ENCODE measurements at places on chromosomes 13 and 19.

- DNase-seq: no peak
These were observed 12.3 kb downstream of the KDELR1 start for GRCh38 chr19:48379058-48379457.

DNA sequence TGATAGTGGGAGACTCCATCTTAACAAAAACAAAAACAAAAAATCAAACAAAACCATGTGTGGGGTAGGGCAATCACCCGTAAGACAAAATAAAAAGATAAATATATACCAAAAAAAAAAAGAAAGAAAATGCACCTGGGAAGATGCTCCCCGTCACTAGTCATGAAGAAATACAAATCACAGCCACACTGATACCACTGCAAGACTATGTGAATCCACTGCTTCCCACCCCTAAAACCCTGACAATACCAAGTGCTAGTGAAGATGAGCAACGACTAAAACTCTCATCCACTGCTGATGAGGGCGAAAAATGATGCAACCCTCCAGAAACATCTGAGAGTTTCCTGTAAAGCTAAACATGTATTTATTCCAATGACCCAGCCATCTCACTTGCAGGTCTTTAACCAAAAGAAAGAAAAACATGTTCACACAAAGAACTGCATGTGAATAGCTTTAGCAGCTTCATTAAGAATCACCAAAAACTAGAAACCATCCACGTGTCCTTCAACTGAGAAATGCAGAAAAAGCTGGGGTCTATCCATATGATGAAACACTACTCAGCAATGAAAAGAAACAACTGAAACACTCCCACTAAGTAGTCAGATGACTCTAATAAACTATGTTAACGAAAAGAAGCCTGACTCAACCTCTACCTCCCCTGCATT, 31.7 kb downstream of the BRD4 start:
- no peak for DNase-seq

DNA sequence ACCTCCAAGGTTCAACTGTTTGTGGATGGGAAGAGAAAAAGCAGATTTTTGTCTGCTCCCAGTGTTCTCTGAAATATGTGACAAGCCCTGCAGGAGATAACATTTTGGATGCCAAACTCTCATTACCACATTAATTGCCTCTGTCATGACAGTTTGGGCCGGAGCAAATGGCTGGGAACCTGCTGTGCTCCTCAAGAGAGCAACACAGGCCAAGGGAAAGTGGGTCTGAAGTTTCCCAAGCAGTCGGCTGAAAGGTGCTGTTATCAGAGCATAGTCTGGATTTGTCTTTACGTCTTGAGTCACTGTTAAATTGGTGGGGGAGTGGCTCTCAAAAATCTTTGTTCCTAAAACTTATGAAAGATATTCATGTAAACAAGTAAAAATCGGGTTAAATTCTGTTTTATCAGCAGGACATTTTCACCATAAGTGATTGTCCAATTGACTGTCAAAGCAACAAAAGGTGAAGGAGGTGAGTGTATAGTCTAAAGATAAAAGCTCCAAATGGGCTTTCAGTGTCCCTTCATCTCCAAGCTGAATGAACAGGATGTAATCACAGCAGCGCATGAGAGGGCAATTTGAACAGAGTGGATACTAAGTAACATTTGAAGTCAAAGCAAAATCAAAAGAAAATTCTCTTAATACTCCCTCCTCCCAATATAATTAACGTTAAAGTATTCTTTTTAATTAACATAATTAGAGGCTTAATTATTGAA, 844.8 kb downstream of the PCDH17 start:
- no peak for DNase-seq

DNA sequence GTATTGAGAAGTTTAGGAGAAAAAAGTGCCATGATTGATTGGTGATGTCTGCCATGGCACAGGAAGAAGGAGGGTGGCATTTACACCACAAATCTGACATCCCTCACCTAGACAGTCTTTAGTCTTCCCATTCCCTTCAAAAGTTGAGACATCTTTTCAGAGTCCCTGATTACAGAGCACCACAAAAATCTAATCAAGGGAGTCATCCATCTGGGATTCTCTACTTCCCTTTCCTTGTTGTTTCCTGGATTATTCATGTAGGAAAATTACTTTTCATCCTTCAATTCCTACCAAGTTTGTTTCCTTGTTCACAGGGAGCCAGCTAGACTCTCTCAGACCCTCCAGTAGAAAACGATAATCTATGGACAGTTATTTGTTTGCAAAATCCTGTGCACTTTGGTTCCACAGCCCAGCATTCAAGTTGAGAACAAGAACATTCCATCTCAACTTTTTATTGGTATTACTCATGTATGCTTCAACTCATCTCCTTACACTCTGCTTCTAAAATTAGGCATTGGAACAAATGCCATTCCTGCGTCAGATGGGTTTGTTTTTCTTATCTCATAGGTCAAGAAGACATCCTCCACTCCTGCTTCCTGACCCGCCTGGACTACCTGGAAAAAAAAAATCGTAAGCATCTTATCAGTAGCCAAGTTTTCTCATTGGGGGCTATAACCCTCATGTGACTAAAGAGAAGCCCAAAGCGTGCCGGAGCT, 259.9 kb downstream of the FOXO1 start:
- no peak for DNase-seq

- no peak for DNase-seq
These were observed 5.7 kb downstream of the C19orf25 start for GRCh38 chr19:1473085-1473851.

DNA sequence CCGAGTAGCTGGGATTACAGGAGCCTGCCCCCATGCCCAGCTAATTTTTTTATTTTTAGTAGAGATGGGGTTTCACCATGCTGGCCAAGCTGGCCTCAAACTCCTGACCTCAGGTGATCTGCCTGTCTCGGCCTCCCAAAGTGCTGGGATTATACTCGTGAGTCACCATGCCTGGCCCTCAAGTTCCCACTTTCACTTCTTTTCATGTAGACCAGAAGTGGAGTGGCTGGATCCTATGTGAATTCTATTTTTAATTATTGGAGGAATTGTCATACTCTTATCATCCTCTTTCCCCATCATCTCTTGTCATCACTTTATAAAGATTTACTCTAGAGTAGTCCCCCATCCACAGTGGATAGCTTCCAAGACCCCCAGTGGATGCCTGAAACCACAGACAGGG, 12.8 kb upstream of the SIGLEC10 start:
- no peak for DNase-seq

- DNase-seq: no peak
These were observed 9.3 kb downstream of the UPK1A start for GRCh38 chr19:35675589-35676140.

DNA sequence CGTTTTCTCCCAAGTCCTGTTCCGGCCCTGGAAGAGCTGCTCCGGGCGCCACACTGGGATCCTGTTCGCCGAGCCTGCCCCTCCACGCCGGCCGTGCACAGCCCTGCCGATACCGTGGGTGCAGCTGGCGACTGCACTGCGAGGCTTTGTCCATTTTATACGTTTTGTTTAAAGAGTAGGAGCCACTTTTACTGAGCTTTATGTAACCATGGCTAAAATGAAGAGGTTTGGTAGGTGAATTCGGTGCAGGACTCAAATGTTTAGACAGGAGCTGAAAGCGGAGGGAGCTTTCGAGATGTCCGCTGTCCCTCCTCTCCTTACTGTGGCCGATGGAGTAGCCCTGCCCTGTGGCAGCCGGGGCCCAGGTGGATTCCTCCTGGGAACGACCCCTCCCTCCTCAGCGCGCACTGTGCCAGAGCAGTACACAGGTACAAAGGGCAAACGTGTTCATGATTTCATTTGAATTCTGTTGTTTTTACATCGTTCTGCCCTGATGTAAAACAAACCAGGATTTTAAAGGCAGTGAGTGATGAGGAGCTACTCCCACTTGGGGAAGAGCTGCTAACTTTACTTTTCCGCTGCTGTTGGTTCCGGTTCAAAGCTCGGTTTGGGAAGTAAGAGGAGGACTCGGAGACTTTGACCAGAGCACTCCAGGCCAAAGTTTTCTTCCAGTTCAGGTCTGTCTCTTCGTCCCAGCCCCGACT, 1.7 kb downstream of the COL4A2 start:
- DNase-seq: no peak

- DNase-seq: no peak
These were observed 370.8 kb downstream of the MYO16 start for GRCh38 chr13:109000207-109000606.

- DNase-seq: no peak
These were observed 4.3 kb downstream of the ZSCAN1 start for GRCh38 chr19:58037927-58038687.

DNA sequence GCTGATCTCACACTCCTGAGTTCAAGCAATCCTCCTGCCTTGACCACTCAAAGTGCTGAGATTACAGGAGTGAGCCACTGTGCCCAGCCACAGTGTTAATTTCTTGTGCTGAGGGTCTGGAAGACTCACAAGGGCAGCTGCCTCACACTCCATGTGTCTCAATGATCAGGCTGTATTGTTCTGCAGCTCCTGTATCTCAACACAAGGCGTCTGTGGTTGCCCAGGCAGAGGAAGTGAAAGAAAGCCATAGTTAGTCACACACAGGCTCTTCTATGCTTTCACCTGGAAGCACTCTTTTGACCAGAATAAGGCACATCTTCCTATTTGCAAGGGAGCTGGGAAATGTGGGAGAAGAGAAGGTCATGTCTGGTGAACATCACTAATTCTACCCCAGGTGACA, 107.3 kb upstream of the ZNF507 start:
- DNase-seq: no peak

GRCh38 chr13:28013482-28013881, 25.0 kb upstream of the URAD start:
- no peak for DNase-seq

- no peak for DNase-seq
These were observed 3.9 kb downstream of the GPR108 start for GRCh38 chr19:6733338-6734095.

- DNase-seq: no peak
These were observed 11.1 kb downstream of the LYL1 start for GRCh38 chr19:13091400-13092157.

GRCh38 chr13:73521985-73522524, 463.2 kb downstream of the KLF5 start:
- DNase-seq: no peak

- no peak for DNase-seq
These were observed 13.6 kb downstream of the UBAC2 start for GRCh38 chr13:99214232-99214631.

GRCh38 chr19:31307071-31307669, 42.1 kb downstream of the TSHZ3 start:
- no peak for DNase-seq

GRCh38 chr13:71169180-71169579, 697.8 kb downstream of the DACH1 start:
- DNase-seq: no peak

DNA sequence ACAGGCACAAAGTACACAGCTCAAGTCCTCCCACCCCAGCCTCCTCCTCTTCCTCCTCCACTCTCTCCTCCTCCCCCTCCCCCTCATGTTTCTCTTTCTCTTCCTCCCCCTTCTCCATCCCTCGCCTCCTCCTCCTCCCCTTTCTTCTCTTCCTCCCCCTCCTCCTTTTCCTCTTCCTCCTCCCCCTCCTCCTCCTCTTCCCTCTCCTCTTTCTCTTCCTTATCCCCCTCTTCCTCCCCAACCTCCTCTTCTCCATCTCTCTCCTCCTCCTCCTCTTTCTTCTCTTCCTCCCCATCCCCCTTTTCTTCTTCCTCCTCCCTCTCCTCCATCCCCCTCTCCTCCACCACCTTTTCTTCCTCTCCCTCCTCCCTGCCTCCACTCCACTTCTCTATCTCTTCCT, 276.3 kb upstream of the TSHZ3 start:
- DNase-seq: no peak

DNA sequence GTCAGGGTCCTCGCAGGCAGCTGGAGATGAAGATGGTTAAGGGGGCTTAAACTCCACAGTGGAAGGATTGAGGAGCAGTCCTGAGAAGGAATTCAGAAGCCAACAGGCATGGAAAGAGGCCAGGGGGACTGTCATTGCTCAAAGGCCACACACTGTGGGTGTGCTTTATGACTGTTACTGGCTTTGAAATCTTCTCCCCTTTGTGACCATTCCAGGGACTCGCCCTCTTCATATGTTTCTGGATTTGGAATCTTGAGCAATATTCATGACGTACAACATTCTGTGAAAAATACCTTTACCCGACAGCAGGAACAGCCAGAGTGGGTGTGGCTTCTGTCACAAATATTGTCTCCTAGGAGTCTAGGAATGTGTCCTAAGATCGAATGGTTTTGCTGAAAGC, 16.6 kb downstream of the CEACAM7 start:
- no peak for DNase-seq

- DNase-seq: no peak
These were observed 36.0 kb downstream of the PABPC3 start for GRCh38 chr13:25131881-25132420.

GRCh38 chr19:34479396-34479795, 2.2 kb upstream of the WTIP start:
- DNase-seq: no peak

- DNase-seq: no peak
These were observed 22.9 kb downstream of the SLC7A1 start for GRCh38 chr13:29572575-29572974.

GRCh38 chr13:73290844-73291243, 232.0 kb downstream of the KLF5 start:
- no peak for DNase-seq

GRCh38 chr13:25463496-25463895, 91.7 kb downstream of the ATP8A2 start:
- DNase-seq: no peak

- DNase-seq: no peak
These were observed 11.7 kb upstream of the PROZ start for GRCh38 chr13:113146750-113147149.

DNA sequence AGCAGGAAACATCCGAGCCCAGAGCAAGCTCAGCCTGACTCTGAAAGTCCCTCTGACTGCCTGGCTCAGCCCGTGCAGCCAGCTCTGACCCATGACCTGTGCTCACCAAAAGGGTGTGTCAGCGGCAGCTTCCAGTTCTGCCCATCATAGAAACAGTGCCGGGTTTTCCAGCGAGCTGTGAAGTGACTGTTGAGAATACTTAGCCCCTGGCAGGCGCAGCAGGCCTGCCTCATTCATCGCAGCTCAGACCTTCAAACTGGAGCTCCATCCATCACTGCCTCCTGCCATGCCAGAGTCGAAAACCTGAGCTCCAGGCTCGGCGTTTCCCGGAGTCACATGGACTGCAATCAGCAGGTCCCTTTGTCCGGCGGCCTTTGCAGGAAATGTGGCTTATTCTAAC, 16.3 kb upstream of the GSX1 start:
- no peak for DNase-seq

DNA sequence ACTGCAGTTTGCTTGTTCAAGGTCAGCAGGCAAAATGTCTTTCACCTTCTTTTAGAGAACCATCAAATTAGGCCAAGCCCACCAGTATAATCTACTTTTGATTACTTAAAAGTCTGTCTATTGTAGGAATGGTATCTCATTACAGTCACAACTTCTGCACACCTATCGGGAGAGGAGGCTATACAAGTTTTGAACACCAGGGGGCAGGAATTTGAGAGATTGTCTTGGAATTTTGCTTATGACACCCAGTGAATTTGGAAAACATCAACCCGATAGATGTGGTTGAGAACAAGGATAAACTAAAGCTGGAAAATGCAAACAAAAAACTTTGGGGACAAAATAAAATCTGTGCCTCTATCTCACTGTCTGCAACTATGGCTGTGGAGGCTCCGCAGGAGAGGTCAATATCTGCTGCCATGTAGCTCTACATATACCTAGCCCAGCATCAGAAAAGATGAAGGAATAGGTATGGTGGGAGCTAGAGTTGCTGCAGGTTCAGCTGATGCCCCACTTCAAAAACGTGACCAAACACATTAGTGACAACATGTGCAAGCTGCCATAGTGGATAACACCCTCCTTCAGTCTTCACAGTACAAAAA, 1299.2 kb upstream of the SPRY2 start:
- no peak for DNase-seq

All from stimulated activated CD4-positive, alpha-beta T cell treated with anti-CD3 and anti-CD28 coated beads, TNF-alpha, amount 100 ng/mL, for 1 hour (primary cell).